Activated naive CD8-positive, alpha-beta T cell treated with anti-CD3 and anti-CD28 coated beads, Interleukin-2, amount 50 U/mL, for 16 hours (primary cell): ENCODE measurements at places on chromosomes 16 and 17.

DNA sequence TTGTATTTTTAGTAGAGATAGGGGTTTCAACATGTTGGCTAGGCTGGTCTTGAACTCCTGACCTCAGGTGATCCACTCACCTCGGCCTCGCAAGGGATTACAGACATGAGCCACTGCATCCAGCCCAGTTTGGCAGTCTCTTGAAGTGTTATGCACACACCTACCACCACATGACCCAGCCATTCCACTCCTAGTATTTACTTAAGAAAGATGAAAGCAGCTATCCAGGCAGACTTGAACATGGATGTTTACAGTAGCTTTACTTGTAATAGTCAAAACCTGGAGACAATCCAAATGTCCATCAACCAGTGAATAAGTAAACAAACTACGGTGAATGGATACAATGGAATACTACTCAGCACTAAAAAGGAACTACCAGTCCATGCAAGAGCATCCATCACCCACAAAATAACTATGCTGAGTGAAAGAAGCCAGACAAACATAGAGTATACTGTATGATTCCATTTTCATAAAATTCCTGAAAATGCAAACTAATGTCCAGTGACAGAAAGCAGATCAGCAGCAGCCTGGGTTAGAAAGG, 37.8 kb upstream of the RASD1 start:
- DNase-seq = no peak

DNA sequence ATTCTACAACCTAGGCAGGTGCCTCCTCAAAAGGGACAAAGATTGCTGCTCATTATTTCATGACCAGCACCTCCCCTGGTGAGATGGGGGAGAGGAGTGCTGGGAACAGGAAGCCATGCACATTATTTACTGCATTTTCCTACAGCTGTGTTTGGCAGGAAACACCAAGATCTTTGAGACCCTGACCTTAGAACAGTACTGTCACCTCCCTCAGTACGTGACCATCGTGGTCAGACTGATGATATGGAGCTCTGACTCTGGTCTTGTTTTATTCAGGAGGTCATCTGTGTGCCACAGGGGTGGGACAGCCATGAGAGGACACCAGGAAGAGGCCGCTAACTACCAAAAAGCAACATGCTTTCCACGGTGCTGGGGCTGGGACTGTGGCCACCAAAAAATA, 37.4 kb downstream of the USP22 start:
- DNase-seq = no peak

GRCh38 chr16:27471661-27472060, 69.7 kb downstream of the IL21R start:
- no peak for DNase-seq

GRCh38 chr16:72501739-72502593, 330.0 kb upstream of the PMFBP1 start:
- no peak for DNase-seq

- no peak for DNase-seq
Observed at GRCh38 chr17:76481071-76481655, 13.8 kb downstream of the AANAT start.

- no peak for DNase-seq
Observed at GRCh38 chr17:78390241-78391050, 12.0 kb downstream of the PGS1 start.

GRCh38 chr17:83160443-83161297, 81.3 kb downstream of the METRNL start:
- no peak for DNase-seq

DNA sequence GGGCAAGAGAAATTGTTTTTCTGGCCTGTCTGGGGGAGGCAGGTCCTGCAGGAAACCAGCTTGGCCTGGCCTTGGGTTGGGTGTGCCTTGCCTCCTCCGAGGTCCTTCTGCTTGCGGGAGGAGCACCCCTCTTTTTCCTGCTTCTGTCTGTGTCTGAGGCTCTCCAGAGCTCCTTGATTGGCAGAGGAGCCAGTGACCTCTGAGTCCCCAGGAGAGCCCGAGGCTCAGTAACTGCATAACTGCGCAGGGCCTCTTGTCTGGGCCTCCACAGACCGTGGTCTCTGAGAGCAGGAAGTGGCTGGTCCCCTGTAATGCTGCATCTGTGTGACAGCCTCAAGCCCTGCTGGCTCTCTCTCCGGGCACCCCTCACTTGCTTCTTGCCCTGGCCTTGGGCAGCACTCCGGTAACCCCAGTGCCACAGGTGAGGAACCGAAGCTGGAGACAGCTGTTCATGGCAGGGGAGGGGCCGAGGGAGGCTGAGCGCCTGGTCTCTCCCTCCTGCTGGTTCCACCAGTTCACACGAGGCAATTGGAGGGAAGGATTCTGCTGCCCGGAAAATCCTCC, 1.6 kb downstream of the CAPN15 start:
- DNase-seq = no peak

- no peak for DNase-seq
Observed at GRCh38 chr16:70390774-70391173, 44.1 kb downstream of the DDX19A start.

DNA sequence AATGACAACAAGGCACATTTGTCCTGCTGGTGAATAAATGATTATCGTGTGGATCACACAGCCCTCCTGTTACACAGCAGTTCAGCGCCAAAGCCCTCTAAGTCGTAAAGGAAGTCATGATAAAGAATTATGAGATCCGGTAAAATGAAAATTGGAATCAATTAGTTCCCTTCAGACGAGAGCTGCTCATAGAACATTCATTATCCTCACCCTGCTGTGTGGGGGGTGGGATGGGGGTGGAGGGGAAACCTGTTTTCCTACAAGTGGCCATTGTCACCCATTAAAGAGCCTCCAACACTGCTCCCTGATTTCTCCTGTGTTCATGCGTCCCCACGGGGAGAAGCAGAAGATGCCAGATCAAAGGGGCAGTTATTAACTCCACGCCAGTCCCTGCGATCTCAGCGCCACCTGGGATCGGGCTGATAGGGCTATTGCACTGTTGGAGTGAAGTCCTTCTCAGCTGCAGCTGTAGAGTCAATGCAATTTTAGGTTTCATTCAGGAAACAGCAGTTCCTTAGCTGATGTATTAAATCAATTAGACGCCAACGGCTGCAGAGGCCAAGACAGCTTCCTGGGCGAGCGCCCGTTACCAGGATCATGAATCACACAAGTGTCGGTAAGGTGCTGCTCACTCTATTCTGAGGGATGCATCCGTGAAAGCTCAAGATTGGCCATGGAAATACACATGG, 19.2 kb upstream of the CACNG4 start:
- no peak for DNase-seq

DNA sequence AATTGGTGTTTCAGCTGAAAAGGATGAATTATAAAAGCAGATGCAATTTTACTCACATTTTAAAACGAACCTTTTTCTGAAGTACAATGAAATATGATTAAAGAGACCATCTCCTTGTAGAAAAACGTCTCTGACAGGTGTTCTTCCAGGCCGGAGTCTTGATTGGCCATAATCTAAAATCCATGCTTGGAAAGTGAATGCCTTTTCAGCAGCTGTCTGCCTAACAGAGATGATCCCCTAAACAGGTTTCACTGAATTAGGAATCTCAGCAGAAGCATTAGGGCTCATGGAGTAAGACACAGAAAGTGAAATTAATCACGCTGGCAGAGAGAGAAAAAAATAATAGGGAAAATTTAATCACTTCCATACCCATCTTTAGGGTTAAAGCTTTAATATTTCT, 39.3 kb upstream of the IRX5 start:
- no peak for DNase-seq

DNA sequence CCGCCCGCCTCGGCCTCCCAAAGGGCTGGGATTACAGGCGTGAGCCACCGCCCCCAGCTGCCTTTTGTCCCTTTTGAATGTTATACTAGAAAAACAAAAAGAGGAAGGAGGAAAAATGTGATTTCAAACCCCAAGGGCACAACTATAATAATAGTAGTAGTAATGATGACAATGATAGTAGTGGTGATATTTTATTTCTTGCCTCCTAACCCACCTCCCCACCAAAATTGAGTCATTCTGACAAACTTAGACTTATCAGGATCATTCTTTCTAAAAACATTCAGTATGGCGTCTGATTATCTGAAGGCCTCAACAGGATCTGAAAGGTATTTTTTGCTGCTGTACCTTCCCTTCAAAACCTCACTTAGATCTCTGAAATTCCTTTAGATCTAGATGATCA, 13.6 kb downstream of the GPATCH8 start:
- no peak for DNase-seq

- DNase-seq = no peak
Observed at GRCh38 chr16:75379339-75379738, 54.0 kb downstream of the CFDP1 start.

GRCh38 chr16:80029761-80030481, 429.4 kb upstream of the MAF start:
- no peak for DNase-seq

DNA sequence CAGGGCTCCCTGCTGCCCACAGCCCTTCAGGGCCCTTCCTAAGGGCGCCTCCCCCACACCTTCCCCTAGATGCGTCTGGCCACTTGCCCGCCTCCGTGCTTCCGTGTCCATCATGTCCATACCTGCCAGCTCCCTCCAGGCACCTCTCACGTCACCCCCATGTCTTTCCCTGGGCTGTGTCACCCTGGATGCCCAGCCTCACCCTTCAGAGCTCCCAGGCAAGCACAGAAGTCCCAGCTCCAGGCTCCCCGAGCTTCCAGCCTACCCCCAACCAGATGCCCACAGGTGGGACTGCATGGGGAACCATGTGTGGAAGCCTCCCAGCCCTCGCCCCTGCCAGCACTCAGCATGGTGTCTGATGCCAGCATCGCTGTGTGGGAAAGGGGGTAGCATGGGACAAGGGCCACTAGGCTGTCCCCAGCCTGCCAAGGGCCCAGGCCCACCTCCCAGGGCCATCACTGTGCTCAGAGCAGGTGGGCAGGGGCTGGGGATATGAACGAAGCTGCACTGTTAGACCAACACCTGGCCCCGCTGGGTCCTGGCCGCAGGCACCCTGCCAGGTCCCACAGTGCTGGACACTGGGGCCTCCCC, 1.9 kb upstream of the AXIN1 start:
- no peak for DNase-seq

GRCh38 chr17:64354396-64354795, 36.3 kb downstream of the PECAM1 start:
- no peak for DNase-seq

DNA sequence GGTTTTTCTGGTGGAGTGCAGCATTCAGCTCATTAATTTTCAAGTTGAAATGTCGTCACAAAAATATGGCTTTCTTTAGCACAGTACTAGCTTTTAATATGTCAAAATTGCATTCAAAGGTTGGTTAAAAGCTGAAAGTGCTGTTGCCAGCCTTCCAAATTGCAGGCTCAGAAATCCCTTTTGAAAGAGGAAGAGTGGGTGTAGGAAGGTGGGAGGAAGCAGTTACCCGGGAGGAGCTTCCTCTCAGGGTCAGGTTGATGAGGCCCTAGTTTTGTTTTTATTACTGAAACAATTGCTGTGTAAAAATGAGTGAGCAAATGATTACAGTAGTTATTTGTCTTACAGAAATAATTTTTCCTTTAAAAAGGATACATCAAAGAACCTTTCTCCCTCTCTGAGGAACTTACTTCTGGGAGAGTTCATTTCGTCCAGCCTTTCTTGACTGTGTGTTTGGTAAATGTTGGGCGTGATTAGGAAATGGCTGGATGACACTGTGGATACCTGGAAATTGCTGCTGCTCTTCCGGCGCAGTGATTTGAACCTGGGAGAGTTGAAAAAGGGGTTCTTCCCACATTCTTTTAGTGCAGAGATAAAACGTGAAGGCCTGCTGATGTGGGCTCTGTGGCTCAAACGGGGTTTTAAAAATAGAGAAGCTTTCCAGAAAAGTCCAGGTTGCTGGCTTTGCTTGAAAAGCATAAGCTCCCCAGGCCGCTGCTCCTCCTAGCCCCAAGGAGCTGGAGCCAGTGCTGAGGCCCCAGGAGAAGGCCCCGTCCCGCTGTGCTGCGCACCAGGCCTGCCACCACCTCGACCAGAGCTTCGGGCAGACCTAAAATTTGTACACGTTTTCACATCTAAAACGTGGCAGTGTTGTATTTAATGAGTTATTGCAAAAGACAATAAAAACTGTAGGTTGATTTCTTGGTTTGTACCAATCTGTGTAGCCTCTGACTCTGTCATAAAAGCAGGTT, 41.7 kb downstream of the SEC14L1 start:
- DNase-seq = no peak

GRCh38 chr16:67425580-67425979, 5.3 kb upstream of the HSD11B2 start:
- DNase-seq = no peak

DNA sequence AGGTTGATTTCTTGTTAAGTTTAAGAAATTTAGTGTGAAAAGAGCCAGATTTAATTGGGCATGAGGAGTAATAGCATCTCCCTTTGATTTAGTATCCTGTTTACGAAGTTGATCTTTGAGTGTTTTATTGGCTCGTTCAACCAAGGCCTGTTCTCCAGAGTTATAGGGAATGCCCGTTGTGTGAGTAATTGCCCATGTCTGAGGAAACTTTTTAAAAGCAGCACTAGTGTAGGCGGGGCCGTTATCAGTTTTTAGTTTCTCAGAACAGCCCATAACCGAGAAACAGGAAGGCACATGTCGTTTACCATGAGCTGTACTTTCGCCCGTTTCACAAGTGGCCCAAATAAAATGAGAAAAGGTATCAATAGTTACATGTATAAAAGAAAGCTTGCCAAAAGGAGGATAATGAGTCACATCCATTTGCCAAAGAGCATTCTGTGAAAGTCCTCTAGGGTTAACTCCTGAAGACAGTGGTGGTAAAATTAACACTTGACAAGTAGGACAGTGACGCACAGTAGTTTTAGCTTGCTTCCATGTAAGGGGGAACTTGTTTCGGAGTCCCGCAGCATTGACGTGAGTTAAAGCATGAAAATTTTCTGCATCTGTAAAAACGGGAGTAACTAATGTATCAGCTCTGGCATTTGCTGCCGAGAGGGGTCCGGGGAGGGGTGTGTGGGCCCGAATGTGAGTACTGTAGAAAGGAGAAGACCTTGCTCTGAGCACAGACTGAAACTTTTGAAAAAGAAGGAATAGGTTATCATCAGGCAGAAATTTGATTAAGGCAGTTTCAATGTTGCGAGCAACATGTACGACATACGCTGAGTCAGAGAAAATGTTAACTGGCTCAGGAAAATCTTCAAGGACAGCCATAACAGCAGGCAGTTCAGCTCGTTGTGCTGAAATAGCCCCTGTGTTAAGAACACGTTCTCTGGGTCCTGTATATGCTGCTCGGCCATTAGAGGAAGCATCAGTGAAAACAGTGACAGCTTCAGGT, 18.5 kb upstream of the KCTD5 start:
- no peak for DNase-seq

GRCh38 chr17:57085448-57086068, 512 bp downstream of the AKAP1 start:
- DNase-seq = peak; percentile 20

DNA sequence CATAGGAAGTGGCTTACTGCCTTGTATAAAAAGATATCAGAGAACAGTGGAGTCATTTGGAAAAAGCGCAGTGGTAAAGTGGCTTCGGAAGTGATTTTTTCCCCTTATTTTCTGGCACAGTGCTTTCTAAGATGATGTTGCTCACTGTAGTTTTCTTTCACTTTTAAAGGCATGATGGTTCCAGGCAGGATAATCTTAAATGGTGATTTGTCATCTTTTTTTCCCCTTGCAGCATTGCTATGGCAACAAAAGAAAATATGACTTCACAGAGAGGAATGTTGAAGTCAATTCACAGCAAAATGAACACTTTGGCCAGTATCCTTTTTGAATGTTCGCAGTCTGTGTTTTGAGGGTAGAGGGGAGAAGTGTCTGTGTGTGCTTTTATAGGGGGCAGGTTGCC, 42.5 kb downstream of the GOSR1 start:
- no peak for DNase-seq
